Type B pancreatic cell (in vitro differentiated cells): ENCODE measurements at places on chromosomes 4 and X.

GRCh38 chr4:55382488-55383003 is 13.2 kb upstream of the TMEM165 start:
- H3K36me3 ChIP-seq, result no peaks in the 10 kb centered on the region
- no peak overlapping the region for H3K4me3 ChIP-seq
- H3K27ac ChIP-seq, result no peak overlapping the region
- DNase-seq, result no peak

GRCh38 chr4:138037696-138038095 is 204.5 kb downstream of the SLC7A11 start:
- peaks cover 11% of the 10 kb centered on the region for H3K4me1 ChIP-seq
- H3K36me3 ChIP-seq, result no peaks in the 10 kb centered on the region
- DNase-seq, result no peak
- no peak overlapping the region for H3K4me3 ChIP-seq
- no peak overlapping the region for H3K27ac ChIP-seq

DNA sequence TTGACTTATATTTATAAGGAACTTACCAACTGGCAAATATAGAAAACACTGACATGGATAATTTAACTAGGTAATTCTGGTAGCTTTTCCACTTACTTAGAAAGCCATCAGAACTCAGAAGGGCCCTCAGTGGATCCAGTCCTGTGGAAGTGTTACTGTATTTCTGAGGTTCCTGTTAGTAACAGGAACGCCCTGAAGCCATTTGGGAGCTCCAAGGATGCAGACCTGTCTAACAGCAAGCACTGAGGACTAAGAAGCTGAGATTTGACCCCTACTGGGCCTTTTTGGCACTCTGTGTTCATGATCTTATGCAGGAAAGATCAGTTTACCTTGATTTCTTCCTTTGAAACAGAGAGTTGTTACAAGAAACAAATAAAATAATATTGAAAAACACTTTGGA is 46.0 kb upstream of the TLL1 start:
- DNase-seq, result no peak
- no peak overlapping the region for H3K27ac ChIP-seq
- no peaks in the 10 kb centered on the region for H3K36me3 ChIP-seq
- no peak overlapping the region for H3K4me3 ChIP-seq

- peaks cover 20% of the 10 kb centered on the region for H3K27me3 ChIP-seq
- no peak for DNase-seq
- no peak overlapping the region for H3K27ac ChIP-seq
- H3K4me1 ChIP-seq, result no peaks in the 10 kb centered on the region
- no peak overlapping the region for H3K4me3 ChIP-seq
These were observed 370.0 kb downstream of the FBXW7 start for GRCh38 chr4:152165846-152166245.

DNA sequence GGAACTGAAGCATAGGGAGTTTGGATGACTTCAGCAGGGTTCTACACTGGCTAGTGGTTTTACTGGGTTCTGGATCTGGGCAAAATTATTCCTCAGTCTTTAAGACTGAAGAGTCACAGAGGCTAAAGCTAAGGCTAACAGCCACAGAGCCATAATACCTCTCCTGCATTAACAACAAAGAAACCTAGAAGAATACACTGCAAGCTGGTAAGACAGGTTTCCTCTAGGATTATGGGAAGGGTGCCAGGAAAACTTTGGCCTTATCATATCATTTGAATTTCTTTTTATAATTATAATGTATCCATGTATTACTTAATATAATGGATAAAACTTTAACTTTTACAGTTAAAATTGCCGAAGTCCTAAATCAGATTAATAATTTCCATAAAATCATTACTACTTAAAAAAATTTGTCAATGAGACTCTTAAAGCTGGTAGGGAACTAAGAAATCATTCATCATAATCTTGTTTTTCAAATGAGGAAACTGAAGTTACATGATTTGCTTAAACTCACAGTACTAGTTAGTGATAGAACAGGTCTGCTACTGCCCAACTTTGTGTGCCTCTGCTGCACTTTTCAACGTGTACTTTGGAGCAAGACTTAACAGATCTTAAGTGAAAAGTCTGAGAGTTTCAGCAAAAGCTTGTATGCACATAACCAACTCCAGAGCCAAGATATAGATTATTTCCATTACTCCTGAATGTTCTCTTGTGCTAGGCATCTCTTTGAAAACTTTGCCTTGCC is 24.2 kb upstream of the PGRMC2 start:
- H3K27me3 ChIP-seq, result no peaks in the 10 kb centered on the region
- no peak overlapping the region for H3K4me3 ChIP-seq
- no peak overlapping the region for H3K27ac ChIP-seq
- peaks cover 10% of the 10 kb centered on the region for H3K36me3 ChIP-seq

GRCh38 chrX:45849261-45849862 is 648.7 kb upstream of the DIPK2B start:
- H3K36me3 ChIP-seq, result peaks cover 17% of the 10 kb centered on the region
- peaks cover 6% of the 10 kb centered on the region for H3K27me3 ChIP-seq
- peak overlapping the region; percentile 95 for H3K4me3 ChIP-seq
- peaks cover 9% of the 10 kb centered on the region for H3K4me1 ChIP-seq

GRCh38 chrX:11329021-11329420 is 35.8 kb downstream of the AMELX start:
- H3K27me3 ChIP-seq, result no peaks in the 10 kb centered on the region
- H3K36me3 ChIP-seq, result no peaks in the 10 kb centered on the region
- H3K27ac ChIP-seq, result no peak overlapping the region

DNA sequence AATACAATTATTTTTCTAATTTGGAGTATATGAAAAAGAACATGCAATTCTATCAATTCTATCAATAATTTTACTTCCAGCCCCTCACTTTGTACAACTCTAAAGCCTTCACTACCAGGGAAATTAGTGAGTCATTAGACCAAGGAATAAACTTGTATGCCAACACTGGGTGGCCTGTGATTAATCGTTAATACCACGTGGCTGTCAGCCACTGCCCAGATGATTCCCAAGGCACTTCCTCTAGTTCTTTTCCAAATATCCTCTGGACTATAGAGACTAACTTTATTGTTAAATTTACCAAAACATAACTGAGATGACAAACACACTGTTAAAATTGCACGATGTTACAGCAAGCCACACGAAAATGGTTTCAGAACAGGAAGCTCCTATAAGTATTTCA is 45.7 kb downstream of the MID1 start:
- H3K4me1 ChIP-seq, result peaks cover 16% of the 10 kb centered on the region
- no peak for DNase-seq
- peaks cover 3% of the 10 kb centered on the region for H3K36me3 ChIP-seq
- H3K27me3 ChIP-seq, result no peaks in the 10 kb centered on the region

- no peaks in the 10 kb centered on the region for H3K36me3 ChIP-seq
- no peak overlapping the region for H3K27ac ChIP-seq
- no peak for DNase-seq
- H3K4me1 ChIP-seq, result peaks cover 3% of the 10 kb centered on the region
These were observed 51.2 kb downstream of the TRIML1 start for GRCh38 chr4:188190461-188190860.

GRCh38 chr4:14984448-14984847 is 17.8 kb upstream of the CPEB2 start:
- H3K36me3 ChIP-seq, result no peaks in the 10 kb centered on the region
- no peak overlapping the region for H3K27ac ChIP-seq
- no peak overlapping the region for H3K4me3 ChIP-seq
- no peaks in the 10 kb centered on the region for H3K4me1 ChIP-seq

DNA sequence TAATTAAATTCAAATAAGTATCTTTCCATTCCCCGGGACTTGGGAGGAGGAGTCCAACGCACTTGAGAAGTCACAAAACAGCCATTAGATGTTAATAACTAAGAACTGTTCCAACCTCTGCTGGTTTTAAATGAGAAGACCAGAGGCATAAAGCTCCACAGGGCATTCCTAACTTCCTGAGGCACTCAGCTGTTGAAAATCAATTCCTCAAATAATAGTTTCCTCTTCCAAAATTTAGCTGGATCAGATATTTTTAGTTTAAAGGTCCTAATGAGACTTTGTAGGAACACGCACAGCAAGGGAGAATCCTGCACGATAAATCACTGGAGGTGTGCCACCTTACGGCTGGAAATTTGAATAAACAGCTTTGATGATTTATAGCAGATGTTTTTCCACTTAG is 504.3 kb upstream of the ZFP42 start:
- H3K4me3 ChIP-seq, result no peak overlapping the region
- peaks cover 4% of the 10 kb centered on the region for H3K36me3 ChIP-seq
- no peak overlapping the region for H3K27ac ChIP-seq
- no peak for DNase-seq

DNA sequence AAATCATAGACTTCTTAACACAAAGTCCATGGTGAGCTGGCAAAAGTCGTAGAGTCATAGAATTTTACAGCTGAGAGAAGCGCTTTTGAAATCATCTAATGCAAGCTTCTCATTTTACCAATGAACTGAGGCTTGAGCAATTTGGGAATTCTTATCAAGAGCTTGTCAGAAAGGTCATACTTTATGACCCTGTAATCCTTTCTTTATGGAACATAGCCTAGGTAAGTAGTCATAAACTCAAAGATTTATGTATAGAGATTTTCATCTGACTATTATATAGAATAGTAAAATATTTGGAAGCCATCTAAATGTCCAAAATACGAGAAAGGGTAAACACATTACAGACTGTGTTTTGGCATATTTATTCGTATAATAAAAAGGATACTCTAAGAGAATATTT is 563.5 kb downstream of the PCDH7 start:
- no peak for DNase-seq
- no peak overlapping the region for H3K4me3 ChIP-seq
- H3K4me1 ChIP-seq, result no peaks in the 10 kb centered on the region
- no peaks in the 10 kb centered on the region for H3K36me3 ChIP-seq
- H3K27me3 ChIP-seq, result no peaks in the 10 kb centered on the region

DNA sequence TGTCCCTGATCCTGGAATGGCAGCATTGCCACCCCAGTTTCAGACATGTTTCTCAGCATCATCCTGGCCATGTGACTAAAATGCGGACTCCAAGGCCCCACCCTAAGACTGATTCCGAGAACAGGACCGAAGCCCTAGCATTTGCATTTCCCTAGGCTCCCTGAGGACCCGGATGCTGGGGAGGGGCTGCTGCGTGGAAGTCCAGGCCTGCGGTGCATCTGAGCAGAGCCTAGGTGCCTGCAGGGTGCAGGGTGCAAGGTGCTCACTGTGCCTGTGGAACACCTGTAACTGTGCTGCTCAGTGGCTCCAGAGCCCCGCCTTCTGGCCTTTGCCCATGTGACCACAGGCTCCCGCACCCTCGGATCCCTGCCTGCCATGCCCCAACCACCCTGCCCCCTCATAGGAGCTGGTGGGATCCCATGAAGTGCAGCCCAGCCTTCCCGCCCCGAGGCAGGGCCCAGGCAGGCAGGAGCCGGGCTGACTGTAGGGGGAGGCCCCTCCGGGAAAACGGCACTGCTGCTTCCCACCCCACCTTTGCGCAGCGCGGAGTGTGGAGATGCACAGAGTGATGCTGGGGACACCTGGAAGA is 14.9 kb downstream of the PNMA6F start:
- H3K4me3 ChIP-seq, result no peak overlapping the region
- no peaks in the 10 kb centered on the region for H3K4me1 ChIP-seq
- no peak for DNase-seq
- peaks cover 17% of the 10 kb centered on the region for H3K27me3 ChIP-seq

GRCh38 chr4:145614233-145614610 is 5.0 kb upstream of the MMAA start:
- peaks cover 14% of the 10 kb centered on the region for H3K4me1 ChIP-seq
- DNase-seq, result no peak
- no peak overlapping the region for H3K27ac ChIP-seq
- H3K4me3 ChIP-seq, result no peak overlapping the region
- H3K36me3 ChIP-seq, result no peaks in the 10 kb centered on the region

- no peaks in the 10 kb centered on the region for H3K36me3 ChIP-seq
- DNase-seq, result no peak
- no peaks in the 10 kb centered on the region for H3K27me3 ChIP-seq
These were observed 13.7 kb upstream of the AREG start for GRCh38 chr4:74431113-74431826.

DNA sequence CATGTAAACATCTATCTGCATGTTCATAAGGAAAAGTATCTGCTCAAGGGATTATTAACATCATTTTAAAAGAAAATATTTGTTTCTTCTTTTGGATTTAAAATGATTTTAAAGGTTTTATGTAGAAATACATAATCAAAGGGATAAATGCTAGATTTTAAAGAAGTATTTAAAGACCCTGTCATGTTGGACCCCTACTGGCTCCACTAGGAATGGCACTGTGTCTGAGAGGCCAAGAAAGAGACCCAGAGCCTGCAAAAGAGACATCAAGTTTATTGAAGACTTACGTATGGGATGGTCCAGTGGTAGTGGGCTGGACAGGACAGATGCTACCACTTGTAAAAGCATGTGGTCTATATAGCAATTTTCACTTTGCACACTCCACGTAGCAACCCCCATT is 78.7 kb upstream of the PCDH18 start:
- H3K4me1 ChIP-seq, result peaks cover 25% of the 10 kb centered on the region
- DNase-seq, result no peak
- no peak overlapping the region for H3K4me3 ChIP-seq
- H3K27me3 ChIP-seq, result no peaks in the 10 kb centered on the region
- H3K36me3 ChIP-seq, result peaks cover 3% of the 10 kb centered on the region

- DNase-seq, result no peak
- H3K27me3 ChIP-seq, result peaks cover 4% of the 10 kb centered on the region
- no peaks in the 10 kb centered on the region for H3K36me3 ChIP-seq
These were observed 17.5 kb downstream of the PRSS12 start for GRCh38 chr4:118335324-118335723.

GRCh38 chr4:41406113-41406516 is 131.8 kb upstream of the LIMCH1 start:
- no peaks in the 10 kb centered on the region for H3K36me3 ChIP-seq
- peak overlapping the region; percentile 13 for H3K4me3 ChIP-seq
- peaks cover 5% of the 10 kb centered on the region for H3K27me3 ChIP-seq
- no peak for DNase-seq
- peak overlapping the region; percentile 50 for H3K27ac ChIP-seq

- no peak overlapping the region for H3K4me3 ChIP-seq
- no peaks in the 10 kb centered on the region for H3K4me1 ChIP-seq
- peaks cover 19% of the 10 kb centered on the region for H3K27me3 ChIP-seq
- DNase-seq, result no peak
- no peaks in the 10 kb centered on the region for H3K36me3 ChIP-seq
- no peak overlapping the region for H3K27ac ChIP-seq
These were observed 231.1 kb upstream of the ARHGAP24 start for GRCh38 chr4:85243857-85244256.
